ENCODE measurements at places on chromosomes 5 and 9.
A peak's percentile ranks its signal among the peaks of the same experiment; 100 is the strongest.

GRCh38 chr9:99299211-99300102 is 77.4 kb downstream of the SEC61B start:
- DNase-seq, result no peak

- DNase-seq, result no peak
Observed at GRCh38 chr9:80707120-80707519, 982.2 kb downstream of the TLE1 start.

GRCh38 chr9:19127871-19128500 is 694 bp upstream of the PLIN2 start:
- no peak for DNase-seq

DNA sequence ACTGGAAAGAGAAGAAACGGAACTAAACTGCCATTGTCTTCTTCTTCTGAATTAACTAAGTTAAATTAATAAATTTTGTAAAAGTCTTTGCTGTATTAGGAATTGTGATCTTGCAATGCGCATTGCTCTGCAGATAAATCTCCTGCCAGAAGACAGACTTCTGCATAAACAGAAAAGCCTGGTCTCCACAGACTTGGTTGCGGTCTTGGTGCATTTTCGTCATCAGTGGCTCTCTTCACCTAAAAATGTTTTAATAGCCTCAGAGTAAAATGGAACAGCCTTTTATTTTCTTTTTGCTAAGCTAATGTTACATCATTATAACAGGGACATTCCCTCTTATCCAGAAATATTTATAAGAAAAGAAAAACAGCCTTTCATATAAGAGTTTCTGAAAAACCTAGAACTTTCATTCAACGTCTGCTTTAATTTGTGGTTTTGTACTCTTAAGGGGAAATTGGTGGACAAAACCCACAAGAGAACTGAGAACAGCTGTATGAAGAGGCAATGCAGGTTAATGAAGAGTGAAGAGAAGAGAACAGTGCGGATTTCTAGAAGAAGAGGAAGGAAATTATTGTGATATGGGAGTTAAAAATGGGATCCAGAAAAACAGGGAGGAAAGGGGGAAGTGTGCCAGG is 10.1 kb downstream of the IFNA5 start:
- DNase-seq, result no peak

GRCh38 chr9:14983599-14983998 is 73.4 kb upstream of the FREM1 start:
- no peak for DNase-seq

GRCh38 chr9:105158898-105159297 is 85.6 kb upstream of the SLC44A1 start:
- DNase-seq, result no peak

GRCh38 chr9:12817702-12818101 is 42.9 kb downstream of the LURAP1L start:
- peak; percentile 66 for DNase-seq

- no peak for DNase-seq
Observed at GRCh38 chr9:134860510-134860909, 20.1 kb upstream of the FCN2 start.

DNA sequence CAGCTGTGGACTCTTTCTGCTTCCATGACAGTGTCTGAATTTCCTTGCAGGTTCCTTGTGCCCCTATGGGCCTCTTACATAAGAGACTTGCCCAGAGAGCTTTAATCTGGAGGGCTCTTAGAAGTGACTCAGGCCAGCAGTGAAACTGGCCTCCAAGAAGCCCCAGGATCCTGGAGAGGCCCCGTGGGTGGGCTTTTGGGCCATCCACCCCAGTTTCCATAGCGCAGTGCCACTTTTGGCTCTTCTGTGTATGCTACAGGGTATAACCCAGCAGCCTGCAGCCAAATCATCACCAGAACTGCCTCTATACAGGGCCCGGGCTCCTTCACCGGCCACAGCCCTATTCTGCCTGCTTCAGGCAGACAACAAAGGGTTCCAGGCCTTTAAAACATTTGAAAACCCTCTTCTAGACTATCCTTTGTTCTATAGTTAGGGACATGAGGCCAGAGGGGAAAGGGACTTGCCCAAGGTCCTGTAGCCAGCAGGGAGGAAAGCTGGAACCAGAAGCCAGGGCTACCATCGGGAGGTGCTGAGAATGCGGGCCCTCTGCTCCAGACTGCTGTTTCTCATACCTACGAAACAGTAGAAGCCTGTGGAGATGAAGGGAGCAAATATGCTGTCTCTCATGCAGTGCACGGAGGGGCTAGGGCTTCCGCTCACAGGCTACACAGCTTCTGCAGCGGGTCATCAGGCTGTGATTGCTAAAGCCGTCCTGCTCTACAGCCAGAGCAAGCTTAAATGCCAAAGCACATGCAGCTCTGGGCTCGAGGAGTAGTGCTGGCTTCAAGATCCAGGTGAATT is 18.0 kb downstream of the SH3PXD2B start:
- no peak for DNase-seq

- no peak for DNase-seq
Observed at GRCh38 chr5:137613554-137614265, 114.6 kb upstream of the SPOCK1 start.
